ENCODE measurements at places on chromosomes 12 and 14.

DNA sequence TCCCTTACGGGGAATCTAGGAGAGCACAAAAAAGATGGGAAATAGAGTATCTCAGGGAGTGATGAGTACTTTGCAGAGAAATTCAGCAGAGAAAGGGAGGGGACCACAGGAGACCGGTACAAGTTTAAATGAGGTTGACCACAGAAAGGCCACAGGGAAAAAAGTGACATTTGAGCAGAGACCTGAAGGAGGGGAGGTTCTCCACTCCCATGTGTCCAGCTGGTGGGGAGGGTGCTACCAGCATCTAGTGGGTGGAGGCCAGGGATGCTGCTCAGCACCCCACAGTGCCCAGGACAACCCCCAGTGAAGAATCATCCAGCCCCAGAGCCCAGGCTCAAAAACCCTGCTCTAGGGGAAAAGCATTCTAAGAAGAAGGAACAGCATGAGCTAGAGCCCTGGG is 34.6 kb downstream of the TESC start:
- no peak for DNase-seq

GRCh38 chr12:98149691-98150210 is 365.6 kb upstream of the TMPO start:
- no peak for DNase-seq

DNA sequence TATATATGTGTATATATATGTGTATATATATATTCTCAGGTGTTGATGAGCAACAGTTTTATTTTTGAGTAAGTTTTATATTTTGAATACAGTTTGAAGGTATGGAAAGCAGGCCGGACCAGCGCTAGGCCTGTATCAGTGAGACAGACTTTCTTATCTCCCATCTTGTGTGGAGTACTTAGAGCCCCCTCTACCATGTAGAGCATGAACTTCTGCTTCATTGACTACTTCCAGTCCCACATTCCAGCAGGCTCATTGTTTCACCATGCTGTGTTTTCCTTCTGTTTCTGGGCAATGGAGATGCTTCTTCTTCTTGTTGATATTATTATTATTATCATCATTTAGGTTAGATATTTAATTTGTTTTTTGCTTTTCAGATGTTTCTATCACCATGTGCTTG is 76.4 kb downstream of the SLC16A7 start:
- no peak for DNase-seq

DNA sequence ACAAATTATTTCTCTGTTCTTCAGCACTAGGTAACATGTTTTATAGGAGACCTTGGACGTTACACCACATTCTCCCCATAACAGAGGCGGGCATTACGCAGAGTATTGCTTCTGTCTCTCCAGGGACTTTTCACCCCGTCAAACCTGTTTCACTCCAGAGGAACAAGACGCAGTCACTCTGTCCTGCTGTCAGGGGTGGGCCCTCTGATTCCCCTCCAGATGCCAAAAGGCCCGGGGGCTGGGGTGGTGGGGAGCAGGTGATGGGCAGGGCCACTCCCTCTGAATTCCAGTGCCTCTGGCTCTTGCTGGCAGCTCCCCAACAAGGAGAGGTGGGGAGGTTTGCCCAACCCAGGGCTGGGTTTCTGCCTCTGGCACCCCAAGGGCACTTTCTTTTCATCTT is 71.9 kb downstream of the NTF3 start:
- DNase-seq = no peak

DNA sequence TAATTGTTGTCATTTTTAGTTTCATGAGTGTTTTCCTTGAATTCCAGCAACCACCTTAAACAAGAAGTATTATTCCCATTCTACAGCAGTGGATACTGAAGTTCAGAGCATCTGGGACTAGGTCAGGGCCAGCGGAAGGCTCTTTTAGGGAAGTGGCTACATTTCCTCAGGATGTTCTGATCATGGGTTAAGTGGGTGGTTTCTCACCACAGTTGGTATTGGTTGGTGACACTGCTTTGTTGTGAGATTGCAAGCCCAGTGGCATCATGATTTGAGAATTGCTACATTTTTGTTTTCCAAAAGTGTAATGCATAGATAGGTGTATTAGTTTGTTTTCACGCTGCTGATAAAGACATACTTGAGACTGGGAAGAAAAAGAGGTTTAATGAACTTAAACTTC is 47.1 kb downstream of the SYNE2 start:
- DNase-seq = no peak
